ENCODE measurements at places on chromosomes 12 and 14.
A peak's percentile ranks its signal among the peaks of the same experiment; 100 is the strongest.

DNA sequence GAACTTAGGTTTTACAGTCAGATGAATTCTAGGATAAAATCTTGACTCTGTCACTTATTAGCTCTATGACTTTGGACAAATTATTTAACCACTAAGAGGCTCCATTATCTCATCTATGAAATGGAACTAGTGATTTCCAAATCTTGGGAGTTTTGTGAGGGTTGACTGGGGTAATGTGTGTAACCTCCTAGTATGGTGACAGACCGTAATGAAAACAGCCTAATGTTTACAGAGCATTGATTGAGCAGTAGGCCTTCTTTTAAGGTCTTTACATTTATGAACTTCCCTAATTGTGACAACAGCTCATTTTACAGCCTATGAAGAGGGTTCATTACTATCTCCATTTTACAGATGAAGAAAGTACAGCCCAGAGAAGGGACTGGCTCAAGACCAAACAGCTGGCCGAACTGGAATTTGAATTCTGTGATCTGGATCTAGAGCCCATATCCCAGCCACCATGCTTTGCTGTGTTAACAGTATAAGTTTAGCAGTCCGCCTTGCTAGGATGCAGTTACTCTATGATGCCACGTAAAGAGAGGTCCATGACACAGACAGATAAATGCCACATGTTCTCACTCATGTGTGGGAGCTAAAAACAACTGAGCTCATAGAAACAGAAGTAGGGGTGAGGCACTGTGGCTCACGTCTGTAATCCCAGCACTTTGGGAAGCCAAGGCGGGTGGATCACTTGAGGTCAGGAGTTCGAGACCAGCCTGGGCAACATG, 9.1 kb upstream of the FBXL14 start:
- DNase-seq: no peak

GRCh38 chr14:56959869-56960268, 149.6 kb upstream of the OTX2 start:
- DNase-seq: no peak

DNA sequence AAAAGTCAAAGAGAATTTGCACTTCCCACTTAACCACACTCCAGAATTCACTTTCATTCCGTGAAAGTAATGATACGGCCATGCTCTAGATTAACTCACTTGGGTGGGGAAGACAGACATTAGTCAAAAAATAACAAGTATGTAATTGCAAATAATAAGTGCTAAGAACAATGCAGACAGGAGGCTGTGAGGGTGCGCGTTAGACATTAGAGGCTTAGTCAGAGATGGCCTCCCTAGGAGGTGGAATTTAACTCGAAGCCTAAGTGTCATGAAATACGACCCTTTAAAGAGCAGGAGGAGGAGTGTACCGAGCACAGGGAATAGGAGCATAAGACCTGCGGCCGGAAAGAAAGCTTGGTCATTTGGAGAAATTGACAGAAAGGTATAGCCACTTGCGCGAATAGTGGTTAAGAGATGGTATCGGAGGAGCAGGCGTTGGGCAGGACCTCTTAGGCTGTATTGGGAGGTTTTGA, 628 bp downstream of the SNRPF start:
- DNase-seq: no peak

DNA sequence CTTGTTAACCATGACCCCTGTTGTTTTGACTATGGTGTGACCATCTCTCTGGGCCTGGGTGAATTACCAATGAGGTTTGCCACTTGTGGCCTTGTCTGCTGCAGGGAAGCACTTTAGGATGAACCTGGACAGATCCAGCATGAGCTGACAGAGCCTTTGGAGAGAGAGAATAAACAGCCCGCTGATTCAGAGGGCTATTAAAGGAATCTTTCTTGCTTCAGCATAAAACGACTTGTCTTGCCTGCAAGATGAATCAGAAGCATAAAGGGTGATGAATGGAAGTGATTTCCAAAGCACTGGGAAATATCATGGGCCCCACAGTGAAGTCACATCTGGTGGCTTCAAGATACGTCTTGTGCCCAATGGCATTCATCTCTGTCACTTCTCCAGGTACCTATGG, 69.0 kb upstream of the WSCD2 start:
- DNase-seq: no peak

- no peak for DNase-seq
These were observed 163.7 kb downstream of the IPO8 start for GRCh38 chr12:30531731-30532678.

GRCh38 chr14:27688841-27689444, 1077.6 kb upstream of the FOXG1 start:
- DNase-seq: no peak

DNA sequence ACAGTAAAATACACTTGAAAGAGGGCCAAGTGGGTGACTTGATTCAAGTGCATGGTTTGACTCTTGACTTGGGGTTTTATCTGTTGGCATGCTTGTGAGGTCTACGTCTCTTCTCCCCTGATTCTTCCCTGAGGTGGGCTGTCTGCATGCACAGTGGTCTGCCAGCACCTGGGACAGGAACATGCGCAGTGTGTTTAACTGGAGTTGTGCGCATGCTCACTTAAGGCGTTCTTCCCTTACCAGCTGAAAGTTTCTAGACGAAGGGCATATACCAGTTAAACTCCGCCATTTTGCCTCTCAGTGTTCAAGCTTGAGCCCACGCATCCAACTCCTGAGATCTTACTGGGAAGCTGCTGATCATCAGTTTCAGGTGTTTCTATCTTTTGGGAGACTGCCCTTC, 38.5 kb downstream of the GLRX5 start:
- DNase-seq: no peak

DNA sequence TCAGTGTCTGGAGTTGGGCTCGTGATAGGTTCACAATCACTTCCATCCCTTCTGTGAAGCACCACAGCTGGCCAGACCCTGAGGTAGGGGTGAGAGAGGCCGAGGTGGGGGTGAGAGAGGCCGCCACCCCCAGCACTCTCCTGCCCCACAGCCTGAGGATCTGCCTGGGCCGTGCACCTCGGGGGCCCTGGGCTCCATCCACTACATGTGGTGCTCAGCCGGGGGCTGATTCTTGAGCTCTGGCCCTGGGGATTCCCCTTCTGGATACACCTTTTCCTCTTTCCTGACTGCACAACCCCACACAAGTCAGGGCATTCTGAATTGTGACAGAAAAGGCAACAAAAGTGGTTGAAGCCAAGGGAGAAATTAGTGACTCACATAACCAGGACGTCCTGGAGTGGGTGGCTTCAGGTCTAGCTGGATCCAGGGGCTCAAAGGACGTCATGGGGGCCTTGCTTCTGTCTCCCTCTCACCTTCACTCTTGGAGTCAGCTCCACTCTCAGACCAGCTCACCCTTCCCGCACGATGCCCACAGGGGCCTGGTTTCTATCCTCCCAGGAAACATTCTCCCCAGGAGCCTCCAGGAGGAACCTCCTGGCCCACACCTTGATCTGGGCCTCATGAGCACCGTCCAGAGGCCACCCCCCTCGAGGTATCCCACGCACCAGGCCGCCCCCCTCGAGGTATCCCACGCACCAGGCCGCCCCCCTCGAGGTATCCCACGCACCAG, 12.1 kb upstream of the FBRSL1 start:
- no peak for DNase-seq

DNA sequence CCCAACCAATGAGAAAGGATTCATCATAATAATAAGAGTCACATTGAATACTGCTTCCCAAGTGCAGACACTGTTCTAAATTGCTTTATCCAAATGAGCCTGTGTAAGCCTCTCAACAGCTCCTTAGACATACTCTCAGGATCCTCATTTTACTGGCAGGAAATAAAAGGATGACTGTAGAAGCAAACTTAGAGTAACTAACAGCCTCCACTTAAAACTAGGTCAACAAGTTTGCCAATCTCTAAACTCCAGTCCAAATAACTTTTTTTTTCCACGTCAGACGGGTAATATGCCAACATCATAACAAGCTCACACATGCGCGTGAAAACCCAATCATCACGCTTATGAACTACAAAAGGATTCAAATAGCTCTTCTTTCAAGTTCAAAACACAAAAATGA, 15.3 kb upstream of the DPF3 start:
- no peak for DNase-seq

GRCh38 chr12:109740694-109741245, 27.1 kb downstream of the FAM222A start:
- no peak for DNase-seq

DNA sequence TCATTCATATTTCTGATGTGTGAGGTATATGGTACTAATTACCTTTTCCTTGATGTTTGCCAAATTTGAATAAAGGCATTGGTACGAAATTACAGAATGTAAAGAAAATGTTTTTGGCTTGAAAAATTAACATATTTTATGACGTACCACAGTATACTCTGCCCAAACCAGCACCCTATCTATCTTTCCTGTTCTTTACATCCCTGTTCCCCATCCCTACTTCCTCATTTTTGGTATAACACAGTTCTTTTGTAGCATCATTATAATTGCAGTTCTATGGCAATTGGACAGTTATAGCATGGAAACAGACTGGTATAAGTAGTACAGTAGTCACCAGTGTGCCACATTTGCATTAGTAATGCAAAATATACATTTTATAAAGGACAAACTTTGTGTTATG, 7.0 kb upstream of the CCT2 start:
- DNase-seq: no peak

- DNase-seq: no peak
These were observed 23.7 kb downstream of the SRRM4 start for GRCh38 chr12:119005085-119005484.

DNA sequence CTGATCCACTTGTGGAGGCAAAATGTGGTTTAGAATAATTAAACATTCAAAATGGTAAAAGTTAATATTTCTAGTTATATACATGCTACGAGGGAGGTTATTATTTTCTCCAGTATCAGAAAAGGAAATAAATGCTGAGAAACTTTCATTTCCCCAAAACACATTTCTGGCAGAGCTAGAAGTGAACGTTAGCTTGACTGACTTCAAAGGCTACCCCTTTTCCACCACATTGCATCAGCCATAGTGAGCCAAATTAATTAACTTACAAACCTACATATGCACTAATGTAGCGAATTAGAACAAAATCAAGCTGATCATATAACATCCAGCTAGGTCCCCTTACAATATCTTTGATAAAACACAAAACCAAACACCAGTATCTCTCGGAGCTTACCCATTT, 49.3 kb upstream of the RERGL start:
- no peak for DNase-seq

DNA sequence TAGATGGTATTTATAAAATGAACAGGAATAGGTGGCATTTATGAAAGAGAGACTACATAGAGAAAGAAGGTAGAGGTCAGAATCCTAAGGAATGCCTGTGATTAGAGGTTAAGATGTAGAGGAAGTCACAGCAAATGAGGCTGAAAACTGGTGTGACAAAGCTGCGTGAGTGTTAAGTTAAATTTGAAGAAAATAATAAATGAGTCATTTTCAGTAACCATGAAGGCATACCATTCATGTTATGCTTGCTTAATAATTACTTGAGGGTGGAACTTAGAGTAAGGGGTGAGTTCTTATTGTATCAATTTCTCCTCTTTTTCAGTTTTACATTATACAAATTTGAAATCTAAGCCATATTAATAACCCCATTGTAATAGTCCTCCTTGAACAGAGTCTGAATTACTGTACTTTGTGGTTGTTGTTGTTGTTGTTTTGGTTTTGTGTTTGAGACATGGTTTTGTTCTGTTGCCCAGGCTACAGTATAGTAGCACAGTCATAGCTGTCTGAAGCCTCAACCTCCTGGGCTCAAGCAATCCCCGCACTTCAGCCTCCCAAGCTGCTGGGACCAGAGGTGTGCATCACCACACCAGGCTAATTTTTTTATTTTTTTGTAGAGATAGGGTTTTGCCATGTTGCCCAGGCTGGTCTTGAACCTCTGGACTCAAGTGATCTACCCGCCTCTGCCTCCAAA, 761.5 kb downstream of the GALC start:
- no peak for DNase-seq

DNA sequence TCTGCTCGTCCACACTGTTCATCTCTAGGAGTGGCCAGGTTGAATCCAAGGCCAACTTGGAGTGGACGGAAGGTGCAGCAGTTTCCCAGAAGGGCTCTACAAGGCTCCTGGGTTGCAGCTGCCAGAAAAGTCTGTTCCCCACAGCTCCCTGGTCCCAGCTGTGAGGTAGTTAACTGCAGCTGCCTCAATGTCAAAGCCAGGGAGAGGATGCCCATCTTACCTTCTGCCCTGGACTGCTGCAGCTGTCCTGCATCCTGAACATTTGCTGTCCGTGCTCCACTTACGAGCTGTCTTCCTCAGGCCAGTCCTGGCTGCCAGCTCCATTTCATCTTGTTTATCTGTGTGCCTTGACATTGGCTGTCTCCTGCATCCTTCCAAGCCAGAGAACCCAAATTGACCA, 227.3 kb downstream of the SLC41A2 start:
- DNase-seq: no peak

GRCh38 chr12:96399919-96400630, at the start of gene CDK17:
Gene CDK17 (minus strand): TSS chr12:96400439. CDS start chr12:96334836, 65,603 bp downstream.
- peak; percentile 16 for DNase-seq

GRCh38 chr14:104078031-104078455, 7.5 kb upstream of the ASPG start:
- DNase-seq: peak; percentile 73

- DNase-seq: peak; percentile 20
These were observed 4.7 kb downstream of the TTC8 start for GRCh38 chr14:88829188-88829587.

- DNase-seq: no peak
These were observed 155.6 kb upstream of the TMEM132C start for GRCh38 chr12:128111333-128111732.

DNA sequence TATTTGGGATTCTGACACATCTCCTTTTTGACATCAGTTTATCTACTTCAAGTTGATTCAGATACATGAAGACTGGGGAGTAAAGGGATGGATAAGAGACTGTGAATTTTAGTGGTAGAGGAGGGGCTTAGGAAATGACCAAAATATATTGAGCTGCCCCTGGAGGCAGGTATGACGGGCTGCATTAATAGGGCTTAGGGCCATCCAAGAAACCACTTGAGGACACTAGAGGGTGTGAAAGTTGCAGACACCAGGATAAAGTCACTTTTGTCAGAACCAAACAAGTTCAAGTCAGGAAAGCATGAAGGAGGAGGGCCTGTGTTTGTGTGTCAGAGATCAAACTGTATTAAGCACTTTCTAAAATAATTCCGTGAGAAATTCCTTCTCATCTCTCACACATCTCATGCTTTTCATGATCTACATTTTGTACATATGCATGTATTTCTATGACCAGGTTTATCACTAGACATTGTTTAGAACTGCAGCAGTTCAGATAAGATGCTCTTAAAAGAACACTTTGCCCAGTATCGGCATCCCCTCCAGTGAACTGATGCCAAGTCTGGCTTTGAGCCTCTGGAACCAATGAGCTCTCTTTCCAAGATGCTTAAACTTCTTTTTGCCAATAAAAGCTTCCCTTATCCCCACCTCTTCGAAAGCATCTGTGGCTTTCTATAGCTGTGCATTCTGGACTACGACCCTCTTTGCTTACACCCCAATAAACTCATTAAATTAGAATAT, 136.9 kb downstream of the SLC38A1 start:
- DNase-seq: no peak

GRCh38 chr12:24537083-24537860, 411.6 kb downstream of the BCAT1 start:
- no peak for DNase-seq

DNA sequence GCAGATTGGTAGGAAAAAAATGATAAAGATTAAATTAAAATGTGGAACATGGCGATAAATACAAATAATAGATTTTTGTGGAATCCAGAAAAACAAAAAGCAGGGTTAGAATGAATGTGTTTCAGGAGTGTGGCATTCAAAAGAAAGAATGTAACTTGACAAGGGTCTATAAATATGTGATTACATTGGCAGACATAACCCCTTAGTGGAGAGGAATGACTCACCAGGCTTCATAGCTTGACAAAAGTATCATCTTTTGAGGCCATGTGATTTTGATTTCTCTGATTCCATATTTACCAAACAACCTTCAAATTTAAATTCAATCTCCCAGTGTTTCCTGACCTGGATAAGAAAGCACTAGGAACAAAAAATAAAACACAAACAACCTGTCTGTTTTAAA, 24.4 kb upstream of the MGST1 start:
- no peak for DNase-seq
